ENCODE measurements at places on chromosomes 7 and 10. TPM values are rescaled to one million over a fixed set of nuclear protein-coding genes. Genes with fewer than 3 reads are reported as not detected.

GRCh38 chr7:42831006-42831717 is 80.7 kb downstream of the C7orf25 start:
- H3K36me3 ChIP-seq: no peaks in the 10 kb centered on the region
- no peaks in the 10 kb centered on the region for H3K27me3 ChIP-seq
- no peak overlapping the region for H3K4me3 ChIP-seq
- H3K4me1 ChIP-seq: peaks cover 4% of the 10 kb centered on the region

GRCh38 chr7:116525913-116526861 is 1.4 kb downstream of the CAV1 start:
- H3K27ac ChIP-seq: peak overlapping the region; percentile 86
- H3K27me3 ChIP-seq: no peaks in the 10 kb centered on the region
- H3K36me3 ChIP-seq: peaks cover 6% of the 10 kb centered on the region
- H3K4me1 ChIP-seq: peaks cover 4% of the 10 kb centered on the region

DNA sequence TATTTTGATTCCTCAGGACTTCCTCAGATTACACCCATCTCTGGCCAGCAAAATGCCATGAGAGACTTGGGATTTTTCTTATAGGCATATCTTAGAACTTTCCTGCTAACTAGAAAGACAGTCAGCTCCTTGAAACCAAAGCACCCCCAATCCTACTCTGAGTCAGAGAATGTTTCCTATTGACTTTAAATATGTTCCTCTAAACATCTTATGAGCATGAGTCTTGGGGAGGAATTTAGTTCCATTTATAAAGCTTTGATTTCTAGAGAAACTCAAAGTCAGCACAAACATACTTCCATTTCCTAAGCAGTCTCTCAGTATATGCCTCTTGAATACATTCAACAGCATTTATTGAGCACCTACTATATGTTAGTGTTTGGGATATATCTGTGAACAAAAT is 128.5 kb downstream of the INHBA start:
- no peaks in the 10 kb centered on the region for H3K27me3 ChIP-seq
- H3K27ac ChIP-seq: no peak overlapping the region
- no peak overlapping the region for H3K4me3 ChIP-seq
- DNase-seq: peak; percentile 57

DNA sequence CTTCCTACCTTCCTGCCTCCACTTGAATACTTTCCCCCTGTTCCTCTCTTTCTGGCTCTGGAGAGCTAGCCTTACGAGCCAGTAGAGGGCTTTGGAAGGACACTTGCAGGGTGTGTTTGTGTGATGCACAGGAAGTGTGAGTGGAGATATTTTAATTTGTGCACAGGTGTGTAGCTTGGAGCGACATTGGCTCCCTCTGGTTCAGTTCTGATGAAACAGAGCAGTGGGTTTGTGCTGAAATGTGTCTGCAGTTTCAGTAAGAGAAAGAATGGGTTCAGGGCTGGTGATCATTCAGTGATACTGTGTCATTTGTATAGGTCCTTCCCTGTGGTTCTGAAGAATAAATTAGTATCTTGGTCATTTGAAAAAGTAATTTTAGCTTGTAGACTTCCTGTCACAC is 86.9 kb downstream of the SND1 start:
- no peak overlapping the region for H3K4me3 ChIP-seq
- no peak overlapping the region for H3K27ac ChIP-seq
- peaks cover 3% of the 10 kb centered on the region for H3K36me3 ChIP-seq
- H3K4me1 ChIP-seq: no peaks in the 10 kb centered on the region
- H3K27me3 ChIP-seq: no peaks in the 10 kb centered on the region

DNA sequence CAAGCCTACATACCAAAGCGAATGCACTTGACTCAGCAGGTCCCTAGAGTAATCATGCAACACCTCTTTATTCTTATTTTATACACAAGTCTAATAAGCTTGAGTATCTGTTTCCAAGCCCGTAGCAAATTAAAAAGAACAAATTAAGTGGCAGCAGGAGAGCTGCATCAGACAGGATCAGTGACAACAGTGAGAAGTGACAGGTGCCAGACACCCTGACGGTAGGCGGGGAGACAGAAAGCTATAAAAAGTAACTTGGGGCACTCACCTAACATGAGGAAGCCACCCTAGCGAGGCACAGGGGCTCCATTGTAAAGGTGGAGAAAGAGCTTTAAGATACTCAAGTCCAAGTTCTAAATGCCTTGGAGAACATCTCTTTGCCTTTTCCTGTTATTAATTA is 174.2 kb downstream of the PLXNA4 start:
- no peaks in the 10 kb centered on the region for H3K4me1 ChIP-seq
- no peaks in the 10 kb centered on the region for H3K36me3 ChIP-seq
- no peak for DNase-seq

DNA sequence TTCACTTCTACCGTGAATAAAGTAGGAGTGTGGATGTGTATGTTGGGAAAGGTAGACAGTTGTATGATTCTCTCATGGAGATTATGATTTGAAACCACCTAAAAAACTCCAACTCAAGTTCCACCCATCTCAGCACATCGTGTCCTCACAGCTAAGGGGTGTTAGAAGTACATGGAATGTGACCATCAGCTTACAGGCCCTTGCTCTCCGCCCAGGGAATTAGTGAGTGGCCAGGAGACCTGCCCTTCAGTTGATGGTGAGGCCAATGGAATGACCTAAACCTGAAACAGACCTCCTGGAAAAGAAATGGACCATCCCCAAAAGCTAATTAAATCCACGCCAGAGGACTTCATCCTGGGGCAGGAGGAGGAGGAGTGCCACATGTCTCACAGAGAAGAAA is 2.1 kb upstream of the WNT2 start:
- no peak overlapping the region for H3K4me3 ChIP-seq
- no peaks in the 10 kb centered on the region for H3K36me3 ChIP-seq
- H3K27ac ChIP-seq: no peak overlapping the region
- peak; percentile 56 for DNase-seq

GRCh38 chr10:131925716-131926115 is 24.9 kb downstream of the PPP2R2D start:
- peaks cover 9% of the 10 kb centered on the region for H3K4me1 ChIP-seq
- H3K4me3 ChIP-seq: no peak overlapping the region
- H3K27me3 ChIP-seq: no peaks in the 10 kb centered on the region
- H3K27ac ChIP-seq: no peak overlapping the region
- DNase-seq: no peak

DNA sequence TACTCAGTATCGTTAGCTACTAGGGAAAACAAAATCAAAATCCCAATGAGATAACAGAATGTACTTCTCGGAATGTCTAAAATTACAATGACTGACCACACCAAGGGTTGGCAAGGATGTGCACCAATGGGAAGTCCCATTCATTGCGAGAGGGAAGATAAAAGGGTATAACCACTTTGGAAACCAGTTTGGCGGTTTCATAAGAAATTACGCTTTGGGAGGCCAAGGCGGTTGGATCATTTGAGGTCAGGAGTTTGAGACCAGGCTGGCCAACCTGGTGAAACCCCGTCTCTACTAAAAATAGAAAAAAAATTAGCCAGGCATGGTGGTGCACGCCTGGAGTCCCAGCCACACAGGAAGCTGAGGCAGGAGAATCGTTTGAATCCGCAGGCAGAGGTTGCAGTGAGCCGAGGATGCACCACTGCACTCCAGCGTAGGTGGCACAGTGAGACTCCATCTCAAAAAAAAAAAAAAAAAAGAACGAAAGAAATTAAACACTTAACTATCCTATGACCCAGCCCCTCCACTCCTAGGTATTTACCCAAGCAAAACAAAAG is 7.6 kb downstream of the HACD1 start:
- no peaks in the 10 kb centered on the region for H3K27me3 ChIP-seq
- no peak overlapping the region for H3K4me3 ChIP-seq
- H3K27ac ChIP-seq: no peak overlapping the region
- H3K36me3 ChIP-seq: no peaks in the 10 kb centered on the region

GRCh38 chr10:58723186-58723585 is 210.5 kb downstream of the BICC1 start:
- no peaks in the 10 kb centered on the region for H3K4me1 ChIP-seq
- H3K27ac ChIP-seq: no peak overlapping the region
- no peak for DNase-seq
- no peak overlapping the region for H3K4me3 ChIP-seq
- no peaks in the 10 kb centered on the region for H3K27me3 ChIP-seq

GRCh38 chr10:29386342-29386999 is 97.6 kb downstream of the LYZL1 start:
- no peak overlapping the region for H3K4me3 ChIP-seq
- H3K4me1 ChIP-seq: no peaks in the 10 kb centered on the region
- H3K27ac ChIP-seq: no peak overlapping the region

GRCh38 chr7:40468891-40469864 is 334.4 kb downstream of the SUGCT start:
- H3K4me3 ChIP-seq: no peak overlapping the region
- H3K27ac ChIP-seq: peak overlapping the region; percentile 66
- DNase-seq: peak; percentile 95
- H3K27me3 ChIP-seq: no peaks in the 10 kb centered on the region

- no peaks in the 10 kb centered on the region for H3K36me3 ChIP-seq
- no peaks in the 10 kb centered on the region for H3K27me3 ChIP-seq
- no peaks in the 10 kb centered on the region for H3K4me1 ChIP-seq
Measured at GRCh38 chr7:145511004-145511403, 605.6 kb upstream of the CNTNAP2 start.

- no peaks in the 10 kb centered on the region for H3K4me1 ChIP-seq
- H3K4me3 ChIP-seq: no peak overlapping the region
- DNase-seq: no peak
- H3K27me3 ChIP-seq: no peaks in the 10 kb centered on the region
Measured at GRCh38 chr7:94286111-94286510, 108.6 kb upstream of the COL1A2 start.

- DNase-seq: peak; percentile 47
- no peak overlapping the region for H3K27ac ChIP-seq
- H3K36me3 ChIP-seq: no peaks in the 10 kb centered on the region
- H3K4me3 ChIP-seq: no peak overlapping the region
- no peaks in the 10 kb centered on the region for H3K27me3 ChIP-seq
Measured at GRCh38 chr10:23157691-23158369, 34.3 kb upstream of the PTF1A start.

Gene GJD4
- 0.17 TPM for total RNA-seq

Gene MMRN2
- total RNA-seq: 2.1 TPM

Gene CCT6A
- total RNA-seq: 168 TPM

Gene MMD2
- total RNA-seq: not detected

Gene SPDYE16
- total RNA-seq: 0.17 TPM

Gene KCND2
- total RNA-seq: 2.1 TPM

Measured in fibroblast of lung (primary cell).